ENCODE measurements at places on chromosomes 2 and 18.

GRCh38 chr2:63056107-63057050 lies 5.7 kb downstream of the OTX1 start:
- DNase-seq = no peak

- DNase-seq = no peak
These were observed 42.0 kb downstream of the TMEM182 start for GRCh38 chr2:102803897-102804217.

- no peak for DNase-seq
These were observed 265.4 kb upstream of the TFPI start for GRCh38 chr2:187819624-187820023.

DNA sequence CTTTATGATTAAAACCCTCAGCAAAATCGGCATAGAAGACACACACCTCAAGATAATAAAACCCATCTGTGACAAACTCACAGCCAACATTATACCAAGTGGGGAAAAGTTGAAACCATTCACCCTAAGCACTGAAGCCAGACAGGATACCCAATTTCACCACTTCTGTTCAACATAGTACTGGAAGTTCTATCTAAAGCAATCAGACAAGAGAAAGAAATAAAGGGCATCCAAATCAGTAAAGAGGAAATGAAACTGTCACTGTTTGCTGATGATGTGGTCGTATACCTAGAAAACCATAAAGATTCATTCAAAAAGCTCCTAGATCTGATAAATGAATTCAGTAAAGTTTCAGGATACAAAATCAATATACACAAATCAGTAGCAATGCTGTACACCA lies 16.4 kb upstream of the RPRD1A start:
- DNase-seq = no peak

- DNase-seq = no peak
These were observed 641 bp upstream of the ITGA6 start for GRCh38 chr2:172426635-172427255.

DNA sequence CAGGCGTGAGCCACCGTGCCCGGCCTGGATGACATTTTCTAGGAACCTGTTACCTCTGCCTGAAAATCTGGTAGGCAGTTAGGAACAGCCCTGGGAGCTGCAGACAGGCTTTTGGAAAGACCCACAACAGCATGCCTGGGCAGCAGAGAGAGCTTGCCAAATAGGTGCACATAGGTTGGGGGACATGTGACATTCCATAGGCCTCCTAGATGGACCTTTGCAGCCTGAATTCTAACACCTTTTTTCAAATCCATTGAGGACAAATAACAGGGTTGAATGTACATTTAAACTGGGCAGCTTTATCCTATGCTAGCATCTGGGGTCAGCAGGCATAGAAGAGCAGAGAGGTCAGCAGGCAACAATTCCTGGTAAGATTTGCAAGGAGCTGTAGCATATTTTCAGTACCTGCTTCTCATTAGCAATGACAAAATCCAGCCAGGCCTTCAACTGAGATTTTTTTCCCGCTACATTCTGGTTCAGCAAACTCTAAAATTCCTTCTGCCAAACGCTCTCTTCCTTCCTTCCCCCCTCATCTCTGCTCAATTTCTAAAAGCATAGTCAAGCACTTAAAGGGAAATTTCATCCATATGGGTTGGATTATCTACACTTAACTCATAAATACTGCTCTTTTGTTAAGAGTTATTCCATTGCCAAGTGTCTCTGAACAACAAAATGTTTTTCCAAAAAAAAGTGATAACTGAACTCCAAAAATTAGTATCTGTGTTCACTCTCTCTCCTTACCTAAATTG lies 75.2 kb downstream of the SOWAHC start:
- no peak for DNase-seq

- DNase-seq = no peak
These were observed 192.8 kb upstream of the PID1 start for GRCh38 chr2:229463841-229464346.

GRCh38 chr18:68833756-68834155 lies 35.9 kb downstream of the CCDC102B start:
- no peak for DNase-seq

GRCh38 chr18:10245846-10246175 lies 208.6 kb upstream of the APCDD1 start:
- DNase-seq = no peak

DNA sequence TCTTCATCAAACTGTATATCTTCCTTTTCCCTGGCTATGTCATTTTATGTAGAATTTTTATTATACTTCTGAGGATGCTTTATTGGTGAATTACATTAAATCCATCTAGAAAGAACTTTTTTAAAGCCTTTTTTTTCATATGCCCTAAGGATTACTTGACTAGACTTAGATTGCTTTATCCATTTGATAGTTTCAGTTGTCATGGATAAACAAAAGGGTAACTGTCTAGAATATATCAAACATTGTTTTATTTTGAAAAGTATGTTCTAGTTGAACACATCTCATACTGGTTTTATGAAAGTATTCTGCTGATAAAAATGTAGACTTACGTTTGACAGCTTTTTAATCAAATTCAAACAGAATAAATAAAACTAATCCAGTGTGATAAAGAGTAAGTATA lies 639.8 kb downstream of the ARHGAP15 start:
- no peak for DNase-seq

DNA sequence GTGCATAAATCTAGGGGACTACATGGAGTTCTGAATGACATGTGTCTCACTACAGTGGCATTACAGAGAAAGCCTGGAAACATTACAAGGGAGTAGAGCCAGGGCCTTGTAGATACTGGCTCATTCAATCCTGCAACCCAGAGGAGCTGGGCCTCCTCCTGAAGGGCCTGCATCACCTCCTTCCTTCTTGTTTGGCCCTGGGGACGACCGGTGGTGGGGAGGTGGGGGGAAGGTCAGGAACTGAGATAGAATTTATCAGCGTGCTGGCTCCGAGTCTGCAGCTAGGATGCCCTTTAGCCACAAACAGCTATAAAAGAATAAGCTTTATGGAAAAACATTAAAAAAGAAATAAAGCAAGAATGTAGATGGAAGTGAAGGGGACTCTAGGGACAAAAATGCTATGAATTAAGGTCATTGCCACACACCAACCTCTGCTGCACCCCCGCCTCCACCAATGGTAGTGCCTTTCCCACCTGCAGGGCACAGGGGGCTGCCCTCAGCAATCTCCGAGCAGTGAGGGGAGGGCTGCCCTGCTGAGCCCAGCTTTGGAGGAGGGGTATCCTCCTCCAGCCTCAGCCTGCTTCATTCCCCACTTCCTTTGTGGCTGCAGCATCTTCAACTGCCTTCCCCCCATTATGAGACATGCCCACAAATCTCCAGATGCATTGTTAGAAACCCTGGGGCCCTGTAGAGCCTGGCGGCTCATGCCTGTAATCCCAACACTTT lies 149.0 kb downstream of the MSH2 start:
- DNase-seq = no peak

- DNase-seq = no peak
These were observed 660 bp upstream of the MBP start for GRCh38 chr18:77133051-77133834.

DNA sequence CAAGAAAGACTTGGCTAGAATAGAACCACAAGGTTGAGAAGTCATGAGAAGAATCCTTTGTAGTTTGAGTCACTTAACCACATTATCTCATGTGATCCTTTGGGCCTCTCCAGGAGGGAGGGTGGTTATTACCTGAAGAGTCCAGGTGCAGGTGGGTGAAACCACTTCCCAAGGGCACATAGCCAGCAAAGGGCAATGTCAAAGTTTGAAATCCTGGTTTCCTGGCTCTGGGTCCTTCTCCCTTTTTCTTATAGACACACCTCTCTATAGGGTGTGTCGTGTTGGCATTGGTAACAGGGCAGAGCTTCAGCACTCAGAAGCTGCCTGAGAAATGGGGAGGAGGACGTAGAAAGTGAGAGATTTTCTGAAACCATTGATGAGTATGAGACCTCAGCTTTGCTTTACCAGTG lies 137.9 kb downstream of the MGAT5 start:
- no peak for DNase-seq

DNA sequence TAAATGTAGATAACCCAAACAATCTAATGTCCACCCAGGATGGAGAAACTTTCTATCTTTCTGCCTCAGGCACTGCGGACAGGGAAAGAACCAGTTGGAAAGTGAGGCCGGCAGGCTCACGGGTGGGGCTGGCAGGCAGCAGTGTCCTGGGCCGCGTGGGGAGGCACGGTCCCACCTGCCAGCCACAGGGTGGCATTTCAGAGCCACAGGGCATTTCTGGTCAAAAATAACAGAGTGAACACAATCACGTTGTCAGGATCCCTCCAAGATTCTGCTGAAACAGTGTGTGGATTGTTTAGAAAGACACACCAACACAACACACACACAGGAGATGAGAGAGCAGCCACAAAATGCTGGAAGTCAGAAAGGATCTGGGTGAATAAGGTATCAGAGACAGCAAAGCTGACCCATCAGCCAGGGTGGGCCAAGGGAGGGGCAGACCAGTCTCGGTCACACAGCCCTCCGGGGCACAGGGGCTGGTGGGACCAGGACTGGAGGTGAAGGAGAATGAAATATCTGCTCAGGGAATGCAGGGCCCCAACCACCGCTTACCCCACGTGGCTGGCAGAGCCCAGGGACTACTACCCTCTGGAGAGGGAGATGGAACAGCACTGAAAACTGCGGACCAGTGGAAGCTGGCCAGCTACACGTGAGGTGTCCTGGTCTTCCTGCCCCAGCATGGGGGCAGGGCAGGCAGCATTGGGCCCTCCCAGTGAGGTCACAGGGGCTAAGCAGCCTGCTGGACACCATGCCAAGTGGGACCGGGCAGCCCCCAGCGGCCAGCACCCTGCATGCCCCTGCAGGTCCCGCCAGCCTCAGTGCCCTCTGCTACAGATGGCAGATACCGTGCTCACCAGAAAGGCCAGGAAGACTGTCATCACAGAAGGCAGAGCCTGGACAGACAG lies 173.9 kb downstream of the HDAC4 start:
- DNase-seq = no peak

DNA sequence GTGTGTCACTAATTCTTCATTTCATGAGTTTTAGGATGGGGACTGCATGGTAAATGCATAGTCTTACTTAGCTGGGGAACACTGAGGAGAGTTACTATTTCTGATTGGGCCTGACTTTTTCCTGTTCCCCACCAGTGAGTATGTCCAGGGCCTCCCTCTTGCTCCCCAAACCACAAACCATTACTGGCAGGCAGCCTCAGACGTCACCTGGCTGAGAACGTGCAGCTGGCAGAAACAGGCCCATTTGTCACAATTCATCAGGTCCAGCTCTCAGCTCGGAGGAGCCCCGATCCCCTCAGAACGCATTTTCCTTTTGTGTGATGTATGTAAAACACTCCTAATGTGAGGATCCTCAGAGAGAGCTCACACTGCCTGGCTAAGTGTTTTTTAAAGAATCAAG lies 71.7 kb upstream of the SIX3 start:
- DNase-seq = no peak

DNA sequence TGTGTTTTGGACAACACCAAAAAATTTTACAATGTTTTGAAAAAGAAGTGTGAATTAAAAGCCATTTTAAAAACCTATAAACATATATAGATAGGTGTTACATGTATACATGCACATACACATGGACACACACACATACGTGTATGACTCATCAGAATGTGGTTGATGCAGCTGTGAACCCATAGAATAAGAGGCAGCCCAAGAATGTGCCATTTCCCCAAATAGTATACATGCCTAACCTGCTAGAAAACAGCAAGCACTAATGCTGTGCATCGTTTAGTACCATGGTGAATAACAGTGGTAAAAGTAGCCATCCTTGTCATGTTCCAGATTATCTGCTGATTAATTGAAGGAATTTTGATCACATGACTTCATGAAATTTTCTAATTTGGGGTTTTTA lies 149.0 kb downstream of the DSEL start:
- no peak for DNase-seq

DNA sequence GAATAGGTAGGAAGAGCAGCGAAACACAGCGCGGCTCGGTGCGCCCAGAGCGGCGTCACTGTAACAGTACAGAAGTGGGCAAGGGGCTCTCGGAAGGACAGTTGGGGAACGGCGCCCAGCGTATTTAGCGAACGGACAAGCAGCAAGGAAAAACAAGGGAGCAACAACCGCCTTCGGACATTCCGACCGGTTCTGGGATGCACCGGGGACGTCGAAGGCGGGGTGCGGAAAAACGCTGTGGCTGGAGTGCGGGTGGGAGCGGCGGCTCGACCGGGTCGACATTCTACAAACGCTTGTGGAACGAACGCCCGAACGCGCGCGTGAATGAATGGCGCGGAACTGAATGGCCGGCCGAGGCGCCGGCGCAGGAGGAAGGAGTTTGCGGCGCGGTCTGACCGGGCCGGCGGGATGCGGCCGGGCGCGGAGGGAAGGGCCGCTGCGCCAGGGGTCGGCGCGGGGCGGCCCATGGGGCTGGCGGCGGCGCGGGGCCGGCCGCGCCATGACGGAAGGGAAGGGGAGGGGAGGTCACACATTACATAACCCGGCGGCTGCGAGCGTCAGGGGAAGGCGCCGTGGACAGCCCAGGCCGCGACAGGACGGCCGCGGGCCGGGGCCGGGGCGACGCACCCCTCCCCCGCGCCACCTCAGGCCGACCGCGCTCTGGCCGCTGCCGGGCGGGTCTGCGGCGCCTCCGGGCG lies 605 bp downstream of the REV1 start:
- no peak for DNase-seq

GRCh38 chr2:68710756-68711155 lies 23.9 kb upstream of the ARHGAP25 start:
- DNase-seq = no peak

- DNase-seq = no peak
These were observed 256.7 kb downstream of the DCDC2C start for GRCh38 chr2:3960106-3960505.

DNA sequence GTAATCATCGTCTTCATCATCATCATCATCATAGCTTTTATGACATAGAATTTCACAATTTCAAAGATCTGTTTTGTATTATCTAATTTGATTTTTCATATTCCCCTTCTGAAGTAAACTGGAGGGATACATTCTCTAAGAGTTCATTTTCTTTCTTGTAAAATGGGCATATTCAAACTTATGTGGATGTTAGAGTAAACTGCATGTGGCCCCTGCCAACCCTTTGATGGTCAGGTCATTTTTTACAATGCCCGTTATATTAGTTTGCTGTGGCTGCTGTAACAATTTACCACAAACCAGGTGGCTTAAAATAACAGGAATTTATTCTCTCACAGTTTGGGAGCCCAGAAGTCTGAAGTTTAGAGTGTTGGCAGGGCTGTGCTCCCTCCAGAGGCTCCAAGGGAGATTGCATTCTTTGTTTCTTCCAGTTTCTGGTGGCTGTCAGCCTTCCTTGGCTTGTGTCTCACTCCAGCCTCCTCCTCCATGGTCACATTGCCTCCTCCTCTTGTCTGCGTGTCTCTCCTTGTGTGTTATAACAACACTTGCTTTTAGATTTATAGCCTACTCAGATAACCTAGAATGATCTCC lies 127.5 kb upstream of the MMADHC start:
- peak; percentile 55 for DNase-seq

DNA sequence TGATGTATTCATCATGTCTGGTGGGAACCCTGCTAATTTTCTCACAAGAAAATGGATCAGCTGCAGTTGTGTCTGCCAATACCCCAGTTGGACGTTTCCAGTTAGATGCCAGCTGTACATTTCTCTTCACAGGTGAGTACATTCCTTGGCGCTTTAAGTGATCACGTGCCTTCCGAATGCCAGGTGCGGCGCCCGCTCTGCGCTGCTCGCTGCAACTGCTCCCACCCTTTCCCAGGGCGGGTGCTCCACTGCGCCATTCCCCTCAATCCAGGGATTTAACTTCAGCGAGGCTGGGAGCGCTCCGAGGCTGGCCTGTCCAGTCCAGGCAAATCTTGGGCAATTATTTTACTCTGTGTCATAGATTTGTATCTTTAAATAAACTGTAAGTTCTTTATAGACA lies 225.0 kb upstream of the RAB6C start:
- DNase-seq = no peak

Measured in iPS DF 6.9 (cell line).